CD4-positive, alpha-beta memory T cell (primary cell): ENCODE measurements at places on chromosomes 6 and 20.

- no peak for DNase-seq
Observed at GRCh38 chr20:32804817-32805216, 14.9 kb upstream of the MAPRE1 start.

GRCh38 chr6:107032051-107032450 is 4.1 kb downstream of the MTRES1 start:
- no peak for DNase-seq

- no peak for DNase-seq
Observed at GRCh38 chr20:54099894-54100293, 29.5 kb upstream of the BCAS1 start.

GRCh38 chr6:138455746-138456400 is 43.4 kb downstream of the NHSL1 start:
- DNase-seq = peak; percentile 74

- no peak for DNase-seq
Observed at GRCh38 chr20:23536328-23536974, 31.8 kb downstream of the CST9L start.

- DNase-seq = no peak
Observed at GRCh38 chr6:21781128-21781527, 187.6 kb downstream of the SOX4 start.

DNA sequence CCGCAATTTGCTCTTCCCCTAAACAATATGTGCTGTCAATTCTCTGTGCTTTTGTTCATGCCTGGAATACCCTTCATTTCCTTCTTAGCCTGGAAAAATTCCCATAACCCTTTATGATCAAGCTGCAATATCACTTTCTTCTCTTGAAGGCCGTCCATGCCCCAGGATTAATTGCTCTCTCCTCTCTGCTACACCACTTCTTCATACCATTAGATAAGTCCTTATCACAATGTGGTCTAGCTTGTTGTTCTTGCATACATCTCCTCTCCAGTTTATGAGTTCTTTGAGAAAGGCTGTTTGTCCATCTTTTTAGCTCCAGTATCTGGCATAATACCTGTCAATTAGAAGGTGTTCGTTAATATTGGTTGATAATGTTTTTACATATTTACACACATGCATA is 111.2 kb upstream of the SAMD5 start:
- no peak for DNase-seq
